ENCODE measurements at places on chromosomes 3 and 15. TPM values are rescaled to one million over a fixed set of nuclear protein-coding genes. Genes with fewer than 3 reads are reported as not detected.

DNA sequence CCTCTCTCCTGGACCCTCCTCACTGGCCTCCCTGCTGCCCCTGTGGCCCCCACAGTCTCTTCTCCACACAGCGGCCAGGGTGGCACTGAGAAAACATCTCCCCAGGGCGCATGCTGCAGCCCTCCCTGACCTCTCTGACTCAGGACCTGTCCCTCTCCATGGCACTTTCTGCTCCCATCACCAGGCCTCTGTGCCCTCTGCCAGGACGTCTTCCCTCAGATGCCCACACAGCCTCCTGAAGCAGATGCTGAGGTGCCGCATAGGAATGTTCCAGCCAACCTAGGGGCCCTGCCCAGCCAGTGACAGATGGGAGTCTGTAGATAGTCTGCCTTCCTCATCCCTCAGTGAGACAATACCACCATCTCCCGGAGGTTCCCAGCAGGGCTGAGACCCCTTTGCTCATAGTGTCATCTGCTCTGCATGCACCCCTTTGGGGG is 8.7 kb downstream of the MYL3 start:
- H3K4me1 ChIP-seq = no peaks in the 10 kb centered on the region
- H3K36me3 ChIP-seq = no peaks in the 10 kb centered on the region
- no peak overlapping the region for H3K4me3 ChIP-seq
- peaks cover 5% of the 10 kb centered on the region for H3K27me3 ChIP-seq

DNA sequence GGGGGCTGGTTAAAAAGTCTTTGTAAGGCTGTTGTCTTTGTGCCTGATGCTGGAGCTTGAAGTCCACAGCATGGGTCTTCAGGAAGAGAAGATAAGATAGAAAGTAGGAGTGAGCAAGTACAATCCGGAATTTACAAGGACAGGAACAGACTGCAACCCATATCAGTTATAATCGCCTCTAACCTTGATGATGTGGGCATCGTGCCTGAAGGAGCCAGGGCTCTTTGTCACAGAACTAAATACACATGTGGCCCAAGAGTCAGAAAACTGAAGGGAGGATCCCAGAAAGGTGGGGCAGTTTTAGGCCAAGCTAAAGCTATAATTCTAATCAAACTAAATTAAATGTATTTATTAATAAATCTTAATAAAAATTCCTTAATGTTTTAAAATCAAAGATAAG is 132.2 kb downstream of the TMCO5A start:
- no peak overlapping the region for H3K4me3 ChIP-seq
- H3K27me3 ChIP-seq = no peaks in the 10 kb centered on the region
- H3K36me3 ChIP-seq = no peaks in the 10 kb centered on the region
- peaks cover 21% of the 10 kb centered on the region for H3K4me1 ChIP-seq
- no peak for DNase-seq

DNA sequence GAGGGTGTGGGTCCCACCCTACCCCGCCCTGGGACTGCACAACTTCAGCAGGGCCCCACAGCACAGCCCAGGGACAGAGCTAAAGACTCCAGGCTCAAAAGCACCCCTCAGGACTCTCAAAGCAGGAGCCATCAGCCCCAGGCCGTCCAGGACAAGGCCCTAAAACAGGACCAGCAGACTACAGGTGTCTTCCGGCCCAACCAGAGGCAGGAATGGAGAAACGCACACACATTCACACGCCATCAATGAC is 26.1 kb downstream of the ATRIP start:
- H3K27ac ChIP-seq = peak overlapping the region; percentile 95
- H3K4me1 ChIP-seq = peaks cover 12% of the 10 kb centered on the region

DNA sequence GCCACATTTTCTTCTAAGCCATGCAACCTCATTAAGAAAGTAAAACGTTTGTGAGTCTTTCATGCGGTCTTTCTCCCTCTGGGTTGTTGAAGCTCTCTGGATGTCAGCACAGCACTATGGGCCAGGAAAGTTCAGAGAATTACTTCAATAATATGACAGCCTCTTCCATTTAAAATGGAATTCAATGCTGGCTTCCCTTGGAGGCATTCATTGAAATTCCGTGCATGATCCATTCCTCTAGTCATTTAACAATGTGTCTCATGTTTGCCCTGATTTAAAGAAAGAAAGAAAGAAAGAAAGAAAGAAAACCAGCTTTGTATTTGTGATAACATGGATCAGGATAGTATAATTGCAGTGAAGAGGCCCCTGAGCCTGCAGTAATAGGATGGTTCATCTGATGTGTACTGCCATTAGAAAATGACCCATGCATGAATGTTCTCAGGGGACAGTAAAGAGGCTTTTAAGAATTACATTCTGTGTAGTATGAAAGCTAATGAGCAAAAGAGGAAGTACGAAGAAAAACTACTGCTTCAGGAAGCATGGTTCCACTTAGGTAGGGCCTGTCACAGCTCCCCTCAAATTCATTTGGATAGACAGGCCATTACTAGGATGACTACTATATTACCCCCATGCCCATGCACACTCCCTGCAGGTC is 146.0 kb downstream of the ARPP21 start:
- H3K4me3 ChIP-seq = no peak overlapping the region
- no peaks in the 10 kb centered on the region for H3K4me1 ChIP-seq
- H3K36me3 ChIP-seq = no peaks in the 10 kb centered on the region
- DNase-seq = no peak
- H3K27ac ChIP-seq = no peak overlapping the region
- no peaks in the 10 kb centered on the region for H3K27me3 ChIP-seq

GRCh38 chr3:77871436-77871835 is 831.5 kb downstream of the ROBO2 start:
- no peaks in the 10 kb centered on the region for H3K4me1 ChIP-seq
- no peak for DNase-seq
- H3K36me3 ChIP-seq = no peaks in the 10 kb centered on the region
- no peak overlapping the region for H3K27ac ChIP-seq

The GP5 gene
- polyA plus RNA-seq = 0.06 TPM
